ENCODE measurements at places on chromosomes 12 and 14.

DNA sequence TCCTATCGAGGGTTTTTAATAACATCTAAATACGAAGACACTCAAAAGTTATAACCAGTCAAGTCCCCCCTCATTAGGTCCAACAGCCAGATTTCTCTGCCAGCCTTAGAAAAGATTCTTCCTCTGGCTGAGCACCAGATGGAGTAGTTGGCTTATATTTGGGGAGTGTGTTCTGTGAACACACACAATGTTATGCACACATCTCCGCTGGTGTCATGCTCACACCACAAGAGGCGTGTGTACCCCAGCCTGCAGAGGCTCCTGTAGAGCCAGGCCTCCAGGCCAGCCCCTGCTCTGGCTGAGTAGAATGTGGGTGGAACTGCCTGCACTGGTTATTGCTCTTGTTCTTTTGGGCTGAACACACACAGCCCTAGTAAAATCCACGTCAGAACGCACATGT is 64.0 kb downstream of the PIWIL1 start:
- no peak for DNase-seq

- no peak for DNase-seq
Observed at GRCh38 chr12:27272373-27273028, 28.4 kb downstream of the STK38L start.

- DNase-seq: no peak
Observed at GRCh38 chr12:53076461-53076860, 2.7 kb downstream of the SPRYD3 start.

- no peak for DNase-seq
Observed at GRCh38 chr14:33647385-33647786, 303.5 kb downstream of the EGLN3 start.

DNA sequence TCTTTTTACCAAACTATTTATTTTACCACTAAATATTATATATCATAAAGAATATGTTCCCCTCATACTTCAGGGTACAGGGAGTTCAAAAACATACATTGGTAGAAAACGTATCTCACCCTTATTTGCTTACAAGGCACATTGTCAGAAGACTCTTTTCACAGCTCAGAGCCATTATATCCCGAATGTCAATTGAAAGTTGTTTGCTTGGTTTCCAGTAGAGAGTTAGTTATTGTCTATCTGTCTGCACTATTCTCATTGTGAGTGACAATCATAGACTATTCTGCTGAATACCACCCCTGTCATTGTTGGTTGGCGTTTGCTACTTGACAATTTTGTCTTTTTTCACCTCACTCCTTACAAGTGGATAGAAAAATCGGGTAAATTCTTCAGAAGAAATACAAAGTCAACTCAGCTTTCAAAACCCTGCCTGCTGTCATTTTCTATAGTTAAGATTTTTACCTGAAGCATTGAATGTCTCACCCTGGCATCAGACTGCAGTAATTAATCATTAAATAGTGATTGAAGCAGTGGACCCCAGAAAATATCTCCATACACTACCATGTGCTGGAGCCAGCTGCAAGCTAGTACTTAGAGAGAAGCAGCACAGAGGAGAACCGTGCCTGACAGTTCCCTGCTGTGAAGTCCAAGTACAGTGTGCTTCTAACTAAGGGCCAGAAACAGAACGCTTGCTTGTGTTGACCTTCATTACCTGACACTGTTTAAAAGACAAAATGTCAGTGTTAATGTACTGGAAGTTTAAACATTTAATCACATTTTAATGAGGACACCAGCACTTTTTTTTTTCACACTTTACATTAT is 510.6 kb downstream of the RERGL start:
- DNase-seq: no peak

GRCh38 chr12:109389146-109389545 is 41.4 kb downstream of the MYO1H start:
- DNase-seq: no peak

GRCh38 chr14:76828339-76829012 is 2.3 kb downstream of the LRRC74A start:
- no peak for DNase-seq

- DNase-seq: no peak
Observed at GRCh38 chr14:27008187-27008586, 410.4 kb upstream of the NOVA1 start.

DNA sequence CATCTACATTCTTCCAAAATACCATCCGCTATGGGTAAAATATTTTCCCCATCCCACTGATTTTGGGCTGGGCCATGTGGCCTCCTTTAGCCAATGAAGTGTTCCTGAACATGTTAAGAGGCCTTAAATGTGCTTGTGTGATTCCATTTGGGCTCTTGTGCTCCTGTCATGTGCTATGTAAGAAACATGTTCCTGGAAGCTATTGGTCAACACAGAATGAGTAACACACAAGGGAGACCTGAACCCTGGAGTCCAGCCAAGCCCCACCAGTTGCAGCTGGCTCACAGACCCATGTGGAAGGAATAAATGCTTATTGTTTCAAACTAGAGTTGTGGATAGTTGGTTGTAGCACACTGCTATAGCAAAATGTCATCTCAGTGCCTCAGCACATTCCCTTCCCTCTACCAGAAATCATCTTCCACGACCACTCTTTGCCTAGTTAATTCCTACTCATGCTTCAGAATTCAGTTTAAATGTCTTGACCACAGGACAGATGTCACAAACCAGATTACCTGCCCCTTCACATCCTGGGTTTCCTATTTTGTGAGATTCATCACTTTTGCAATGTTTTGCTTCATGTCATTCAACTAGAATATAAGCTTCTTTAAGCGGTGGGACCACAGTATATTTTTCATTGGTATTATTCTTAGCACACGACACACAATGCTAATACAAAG is 217.3 kb upstream of the EEA1 start:
- DNase-seq: no peak

- DNase-seq: no peak
Observed at GRCh38 chr12:70983692-70984091, 63.2 kb upstream of the PTPRR start.

DNA sequence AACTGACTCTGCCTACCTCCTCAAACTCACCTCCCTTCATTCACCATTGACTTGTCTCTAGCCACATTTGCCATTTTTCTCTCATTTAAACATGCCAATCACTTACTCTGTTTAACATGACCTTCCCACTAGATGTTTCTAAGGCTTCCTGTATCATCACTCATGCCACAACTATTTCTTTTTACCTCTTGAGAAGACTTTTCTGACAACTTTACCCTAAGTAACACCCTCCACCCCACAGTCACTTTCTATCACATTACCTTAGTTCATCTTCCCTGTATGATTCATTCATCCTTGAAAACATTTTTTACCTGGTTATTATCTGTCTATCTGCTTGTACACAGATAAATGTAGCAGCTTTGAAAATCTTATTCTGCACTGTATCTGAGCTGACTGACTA is 19.4 kb downstream of the PLCZ1 start:
- no peak for DNase-seq

GRCh38 chr14:34365309-34365915 is 96.6 kb downstream of the SPTSSA start:
- DNase-seq: no peak

- no peak for DNase-seq
Observed at GRCh38 chr14:100246809-100247428, 8.0 kb downstream of the YY1 start.

GRCh38 chr12:29304388-29304787 is 76.6 kb downstream of the ERGIC2 start:
- DNase-seq: no peak

DNA sequence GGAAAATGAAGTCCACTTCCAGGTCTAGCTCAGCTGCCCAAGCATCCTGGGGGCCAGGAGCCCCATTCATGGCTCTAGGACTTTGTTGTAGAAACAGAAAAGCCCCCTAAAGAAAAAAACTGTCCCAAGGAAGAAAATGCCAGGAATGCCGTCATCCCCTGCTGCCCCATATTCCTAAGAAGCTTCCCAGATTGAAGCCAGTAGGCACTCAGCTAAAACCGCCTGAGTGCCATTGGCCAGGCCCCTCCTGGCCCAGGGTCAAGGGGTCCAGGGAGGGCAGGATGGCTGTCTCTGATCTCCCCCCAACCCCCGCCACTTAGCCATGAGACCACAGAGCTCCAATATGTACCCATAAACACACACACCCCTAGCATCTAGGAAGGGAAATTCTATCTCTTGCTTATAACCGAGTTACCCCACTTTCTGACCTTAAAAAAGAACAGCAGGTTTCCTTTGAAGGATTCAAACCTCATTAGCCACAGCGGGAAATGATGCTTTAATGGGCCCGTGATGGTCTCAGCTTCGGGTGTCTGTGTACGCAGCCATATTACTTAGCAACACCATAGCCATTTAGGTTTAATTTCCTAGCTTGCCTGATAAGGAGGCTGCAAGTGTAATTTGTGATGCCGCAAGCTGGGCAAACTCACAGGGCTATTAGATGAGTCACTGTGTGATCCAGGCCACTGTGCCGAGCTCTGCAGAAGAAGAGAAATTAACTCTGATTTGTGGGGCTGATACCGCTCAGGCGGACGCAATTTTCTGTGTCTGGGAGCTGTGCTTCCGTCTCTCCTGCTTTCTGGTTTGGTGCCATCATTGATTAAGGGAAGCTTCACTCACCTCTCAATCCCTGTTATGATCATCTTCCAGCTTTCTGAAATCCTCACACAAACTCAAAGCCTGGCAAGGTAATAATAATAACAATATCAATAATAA is 84.2 kb downstream of the GCH1 start:
- DNase-seq: no peak

GRCh38 chr12:121806009-121806545 is 2.3 kb downstream of the SETD1B start:
- DNase-seq: no peak

- DNase-seq: no peak
Observed at GRCh38 chr12:92272061-92272964, 126.7 kb upstream of the BTG1 start.

DNA sequence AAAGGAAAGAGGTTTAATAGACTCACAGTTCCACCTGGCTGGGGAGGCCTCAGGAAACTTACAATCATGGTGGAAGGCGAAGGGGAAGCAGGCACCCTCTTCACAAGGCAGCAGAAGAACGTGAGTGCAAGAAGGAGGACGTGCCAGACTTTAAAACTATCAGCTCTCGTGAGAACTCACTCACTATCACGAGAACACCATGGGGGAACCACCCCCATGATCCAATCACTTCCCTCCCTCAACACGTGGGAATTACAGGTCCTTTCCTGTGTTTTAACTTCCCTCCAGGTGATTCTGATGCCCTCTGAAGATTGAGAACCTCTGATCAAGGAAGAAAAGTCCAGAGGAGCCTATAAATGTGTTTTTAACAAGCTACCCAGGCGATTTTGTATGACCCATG is 358.7 kb downstream of the MED13L start:
- DNase-seq: no peak

- DNase-seq: no peak
Observed at GRCh38 chr12:57055824-57056223, 5.9 kb upstream of the MYO1A start.

GRCh38 chr14:55098561-55098898 is 30.5 kb upstream of the LGALS3 start:
- DNase-seq: no peak

- DNase-seq: no peak
Observed at GRCh38 chr12:122243965-122244364, 18.1 kb upstream of the DIABLO start.

- no peak for DNase-seq
Observed at GRCh38 chr12:75831402-75831801, 200.2 kb downstream of the PHLDA1 start.

DNA sequence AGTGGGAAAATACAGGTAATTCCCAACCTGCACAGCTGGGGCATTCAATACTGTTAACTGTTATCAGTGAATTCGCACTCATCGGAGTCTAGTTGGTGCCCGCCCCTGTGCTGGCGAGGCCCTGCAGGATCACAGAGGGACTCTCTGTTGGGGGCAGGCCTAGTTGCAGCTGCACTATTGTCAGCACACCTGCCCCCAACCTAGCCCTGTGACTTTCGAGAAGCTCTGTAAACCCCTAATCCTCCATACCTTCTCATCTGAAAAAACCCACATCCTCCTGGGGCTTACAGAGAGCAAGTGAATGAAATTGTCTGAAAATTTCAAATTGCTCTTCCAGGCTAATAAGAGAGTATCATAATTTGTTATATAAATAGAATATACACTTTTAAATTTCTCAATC is 132.2 kb upstream of the NUDT4 start:
- no peak for DNase-seq

DNA sequence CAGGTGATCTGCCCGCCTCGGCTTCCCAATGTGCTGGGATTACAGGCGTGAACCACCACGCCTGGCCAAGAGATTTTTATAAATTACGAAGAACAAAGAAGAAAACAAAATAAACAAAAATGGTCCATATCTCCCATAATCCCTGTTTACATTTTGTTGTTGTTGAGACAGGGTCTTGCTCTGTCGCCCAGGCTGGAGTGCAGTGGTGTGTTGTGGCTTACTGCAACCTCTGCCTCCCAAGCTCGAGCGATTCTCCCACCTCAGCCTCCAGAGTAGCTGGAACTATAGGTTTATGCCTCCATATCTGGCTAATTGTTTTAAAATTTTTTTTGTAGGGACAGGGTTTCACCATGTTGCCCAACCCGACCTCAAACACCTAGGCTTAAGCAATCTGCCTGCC is 156.1 kb downstream of the ZNF664 start:
- no peak for DNase-seq

GRCh38 chr12:101855364-101855884 is 22.0 kb upstream of the DRAM1 start:
- peak; percentile 98 for DNase-seq

- no peak for DNase-seq
Observed at GRCh38 chr12:109554761-109555160, 18.5 kb downstream of the MMAB start.

DNA sequence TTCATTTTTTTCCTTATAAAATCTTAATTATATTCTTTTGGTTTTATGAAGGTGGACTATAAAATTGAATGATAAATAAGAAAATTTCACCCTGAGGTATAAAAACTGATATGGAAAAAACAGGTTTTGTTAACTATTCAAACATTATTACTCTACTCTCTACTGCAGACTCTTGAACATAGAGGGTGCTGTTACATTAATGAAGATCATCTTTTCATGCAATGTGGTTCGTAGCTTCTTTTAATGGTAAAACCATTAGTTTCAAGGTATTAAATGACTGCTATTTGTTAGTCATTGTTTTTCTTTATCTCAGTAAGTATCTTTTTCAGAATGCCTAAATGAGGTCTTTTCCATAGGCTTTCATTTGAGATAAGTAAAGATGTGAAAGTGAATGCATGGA is 510.4 kb downstream of the SLC16A7 start:
- no peak for DNase-seq

- DNase-seq: peak; percentile 34
Observed at GRCh38 chr12:50415899-50416479, 15.3 kb downstream of the LARP4 start.

DNA sequence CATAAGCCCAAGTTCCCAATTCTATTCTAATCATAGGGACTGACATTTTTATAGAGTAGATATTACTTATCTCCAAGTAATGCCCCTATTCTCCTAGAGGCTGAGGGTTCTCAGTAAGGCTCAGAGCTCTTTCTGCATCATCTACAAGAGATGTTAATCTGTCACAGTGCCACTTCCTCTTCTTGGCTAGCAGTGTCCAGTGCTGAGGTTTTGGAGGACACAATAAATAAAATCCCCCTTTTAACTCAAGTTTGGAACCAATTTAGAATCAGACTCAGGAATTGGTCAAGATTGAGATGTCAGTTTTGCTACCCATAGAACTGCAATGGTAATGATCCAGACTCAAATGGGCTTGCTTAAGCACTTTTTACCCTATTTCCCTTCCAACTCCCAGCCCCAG is 154.1 kb upstream of the ARID2 start:
- peak; percentile 4 for DNase-seq

Measured in GF-D8 (cell line).